ENCODE measurements at places on chromosomes 1 and 21.

DNA sequence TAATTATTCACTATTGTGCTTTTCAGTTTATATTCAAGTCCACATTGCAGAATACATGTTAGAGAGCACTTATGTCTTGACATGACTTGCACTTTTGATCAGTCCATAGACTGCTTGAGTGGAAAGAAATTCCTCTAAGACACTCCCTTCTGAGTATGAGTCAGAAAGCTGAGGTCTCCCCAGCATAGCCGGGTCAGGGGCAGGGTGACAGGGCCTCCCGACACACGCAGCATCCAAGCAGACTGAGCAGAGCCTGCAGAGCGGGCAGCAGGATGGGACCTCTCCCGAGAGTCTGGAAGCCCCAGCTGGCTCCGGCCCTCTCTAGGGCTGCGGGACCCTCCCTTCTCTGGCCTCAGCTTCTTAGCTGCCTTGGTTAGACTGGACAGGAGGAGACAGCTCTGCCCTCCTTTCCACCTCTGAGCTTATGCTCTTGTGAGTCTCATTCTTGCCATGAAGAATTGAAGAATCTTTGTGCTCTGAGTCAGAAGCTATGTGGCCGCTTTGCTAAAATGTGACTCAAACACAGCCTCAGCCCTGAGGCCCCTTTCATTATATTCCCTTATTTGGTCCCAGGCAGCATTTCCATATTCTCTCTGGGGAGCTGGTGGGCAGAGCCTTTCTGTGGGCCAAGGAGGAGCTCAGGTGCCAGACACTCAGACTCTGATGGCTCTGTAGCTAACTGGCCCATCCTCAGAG lies 11.2 kb upstream of the CAPN2 start:
- DNase-seq = no peak

- peak; percentile 27 for DNase-seq
Measured at GRCh38 chr1:154608397-154609270, 648 bp upstream of the ADAR start.

- no peak for DNase-seq
Measured at GRCh38 chr21:34886240-34887104, 162.6 kb downstream of the RUNX1 start.

DNA sequence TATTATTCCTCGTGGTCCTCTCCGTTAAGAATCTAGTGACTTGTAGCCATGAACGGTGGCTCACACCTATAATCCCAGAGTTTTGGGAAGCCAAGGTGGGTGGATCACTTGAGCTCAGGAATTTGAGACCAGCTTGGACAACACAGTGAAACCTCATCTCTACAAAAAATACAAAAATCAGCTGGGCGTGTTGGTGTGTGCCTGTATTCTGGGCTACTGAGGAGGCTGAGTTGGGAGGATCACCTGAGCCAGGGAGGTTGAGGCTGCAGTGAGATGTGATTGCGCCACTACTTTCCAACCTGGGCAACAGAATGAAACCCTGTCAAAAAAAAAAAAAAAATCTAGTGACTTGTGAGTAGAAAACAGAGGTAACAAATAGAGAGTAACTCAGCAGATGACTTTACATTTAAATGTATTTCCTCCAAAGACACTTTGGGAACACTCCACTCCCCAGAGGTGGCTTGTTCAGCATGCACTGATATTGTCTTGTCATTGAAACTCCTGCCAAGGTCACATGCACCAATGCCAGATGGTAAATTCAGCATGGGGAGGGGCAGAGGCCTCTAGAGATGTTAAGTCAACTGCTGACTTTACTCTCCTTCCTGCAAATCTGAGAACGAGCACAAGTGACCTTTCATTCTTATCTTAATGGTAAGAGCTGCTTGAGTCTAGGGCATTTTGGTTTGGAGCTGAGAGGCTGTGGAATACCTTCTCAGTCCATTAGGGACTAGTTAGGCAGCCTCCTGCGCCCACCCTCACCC lies 24.9 kb downstream of the CCDC185 start:
- DNase-seq = no peak

DNA sequence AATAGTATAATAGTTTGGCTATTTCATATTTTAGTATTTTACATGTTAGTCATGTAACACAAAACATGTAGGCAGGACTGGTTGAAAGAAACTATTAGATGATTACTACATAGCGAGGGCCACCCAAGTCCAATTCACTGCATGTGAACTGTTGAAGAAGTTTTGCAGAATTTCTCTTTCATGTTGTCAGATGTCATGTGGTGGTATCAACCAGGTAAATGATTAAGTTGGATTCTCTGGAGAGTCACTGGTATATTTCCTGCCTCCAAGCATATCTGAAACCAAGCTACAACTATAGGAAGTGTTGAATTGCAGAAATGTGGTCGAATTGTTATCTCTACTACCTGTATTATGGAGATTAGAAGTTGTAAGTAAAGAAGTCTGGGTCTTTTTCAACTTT lies 137.8 kb upstream of the DPYD start:
- no peak for DNase-seq

DNA sequence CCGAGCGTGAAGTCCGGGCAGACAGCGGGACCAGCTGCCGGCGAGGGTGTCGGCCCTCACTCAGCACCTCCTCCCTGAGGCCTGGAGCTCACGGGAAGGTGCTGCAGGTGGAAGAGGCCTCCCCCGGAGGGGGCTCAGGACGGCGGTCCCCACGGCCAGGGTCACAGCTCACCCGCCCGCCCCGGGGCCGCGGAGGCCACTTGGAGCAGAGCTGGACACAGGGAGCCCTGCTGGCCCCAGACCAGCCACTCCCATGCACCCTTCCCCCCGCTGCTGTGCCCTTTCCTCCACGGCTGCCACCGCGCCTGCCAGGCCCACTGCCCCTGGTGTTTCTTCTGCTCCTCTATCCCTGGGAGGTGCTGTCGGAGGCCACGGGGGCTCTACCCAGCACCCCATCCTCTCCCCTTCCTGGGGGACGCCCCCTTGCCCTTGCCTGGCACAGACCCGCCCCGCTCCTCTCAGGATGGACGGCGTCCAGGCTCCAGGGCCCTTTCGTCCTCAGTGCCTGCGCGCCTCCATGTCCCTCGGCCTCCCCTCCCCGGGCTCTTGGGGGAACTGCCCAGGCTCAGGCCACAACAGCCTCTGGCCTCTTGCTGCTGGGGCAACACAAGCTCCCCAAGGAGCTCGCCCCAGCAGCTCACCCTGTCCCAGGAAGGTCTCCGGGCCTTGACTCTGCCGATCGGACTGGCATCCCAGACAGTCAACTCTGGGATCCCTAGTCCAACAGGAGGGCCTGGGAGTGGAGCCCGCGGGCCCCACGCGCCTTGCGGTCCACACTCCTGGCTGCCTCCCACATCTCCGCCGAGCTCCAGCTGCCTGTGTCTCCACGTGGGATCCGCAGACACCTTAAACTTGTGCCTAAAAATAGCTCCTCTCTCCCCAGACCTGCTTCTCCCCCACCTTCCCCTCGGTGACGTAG lies 4.1 kb downstream of the TMEM240 start:
- DNase-seq = no peak

- DNase-seq = no peak
Measured at GRCh38 chr1:9520411-9520810, 18.9 kb upstream of the SLC25A33 start.

GRCh38 chr1:25361901-25362300 lies 23.8 kb downstream of the TMEM50A start:
- DNase-seq = no peak

GRCh38 chr1:13586001-13586400 lies 2.4 kb downstream of the PDPN start:
- no peak for DNase-seq

GRCh38 chr1:94646786-94647555 lies 105.4 kb upstream of the F3 start:
- DNase-seq = no peak

DNA sequence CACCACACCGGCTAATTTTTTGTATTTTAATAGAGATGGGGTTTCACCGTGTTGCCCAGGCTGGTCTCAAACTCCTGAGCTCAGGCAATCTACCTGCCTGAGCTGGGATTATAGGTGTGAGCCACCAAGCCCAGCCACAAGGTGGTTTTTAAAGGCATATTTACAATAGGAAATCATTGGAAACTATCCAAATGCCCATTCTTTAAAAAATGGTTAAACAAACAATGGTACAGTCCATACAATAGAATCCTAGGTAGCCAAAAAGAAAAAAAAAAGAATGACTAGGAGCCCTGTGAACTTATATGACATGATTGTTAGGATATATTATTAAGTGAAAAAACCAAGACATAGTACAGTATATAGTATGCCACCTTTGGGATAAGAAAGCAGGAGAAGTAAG lies 5.3 kb downstream of the ATP2B4 start:
- DNase-seq = peak; percentile 16

GRCh38 chr1:228906223-228906860 lies 171.1 kb downstream of the RHOU start:
- DNase-seq = no peak

DNA sequence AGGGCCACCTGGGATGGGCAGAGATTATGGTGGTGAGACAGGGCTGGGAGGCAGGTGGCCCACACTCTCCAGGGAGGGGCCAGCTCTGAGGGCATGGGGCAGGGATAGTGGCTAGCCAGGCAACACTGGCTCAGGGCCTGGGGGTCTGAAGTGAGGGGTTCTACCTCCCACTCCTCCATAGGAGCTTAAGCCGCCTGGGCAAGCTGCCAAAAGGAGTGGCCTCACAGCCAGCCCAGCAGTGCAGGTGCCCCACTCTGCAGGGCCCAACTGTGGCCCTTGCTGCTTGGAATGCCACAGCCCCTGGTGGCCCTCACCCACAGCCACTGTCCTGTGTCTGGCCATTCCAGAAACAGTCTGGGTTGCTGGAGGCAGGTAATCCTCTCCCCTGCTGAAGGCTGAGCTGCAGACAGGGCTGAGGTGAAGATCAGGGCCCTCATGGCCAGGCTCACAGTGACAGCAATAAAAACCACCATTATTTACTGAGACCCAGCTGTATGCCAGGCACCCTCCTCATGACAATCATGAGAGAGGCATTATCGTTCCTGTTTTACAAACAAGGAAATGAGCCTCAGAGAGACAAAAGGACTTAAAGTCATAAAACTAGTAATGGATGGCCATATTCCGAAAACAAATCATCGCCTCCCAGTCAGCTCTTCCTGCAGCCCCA lies 31.0 kb downstream of the KIF21B start:
- DNase-seq = peak; percentile 74

DNA sequence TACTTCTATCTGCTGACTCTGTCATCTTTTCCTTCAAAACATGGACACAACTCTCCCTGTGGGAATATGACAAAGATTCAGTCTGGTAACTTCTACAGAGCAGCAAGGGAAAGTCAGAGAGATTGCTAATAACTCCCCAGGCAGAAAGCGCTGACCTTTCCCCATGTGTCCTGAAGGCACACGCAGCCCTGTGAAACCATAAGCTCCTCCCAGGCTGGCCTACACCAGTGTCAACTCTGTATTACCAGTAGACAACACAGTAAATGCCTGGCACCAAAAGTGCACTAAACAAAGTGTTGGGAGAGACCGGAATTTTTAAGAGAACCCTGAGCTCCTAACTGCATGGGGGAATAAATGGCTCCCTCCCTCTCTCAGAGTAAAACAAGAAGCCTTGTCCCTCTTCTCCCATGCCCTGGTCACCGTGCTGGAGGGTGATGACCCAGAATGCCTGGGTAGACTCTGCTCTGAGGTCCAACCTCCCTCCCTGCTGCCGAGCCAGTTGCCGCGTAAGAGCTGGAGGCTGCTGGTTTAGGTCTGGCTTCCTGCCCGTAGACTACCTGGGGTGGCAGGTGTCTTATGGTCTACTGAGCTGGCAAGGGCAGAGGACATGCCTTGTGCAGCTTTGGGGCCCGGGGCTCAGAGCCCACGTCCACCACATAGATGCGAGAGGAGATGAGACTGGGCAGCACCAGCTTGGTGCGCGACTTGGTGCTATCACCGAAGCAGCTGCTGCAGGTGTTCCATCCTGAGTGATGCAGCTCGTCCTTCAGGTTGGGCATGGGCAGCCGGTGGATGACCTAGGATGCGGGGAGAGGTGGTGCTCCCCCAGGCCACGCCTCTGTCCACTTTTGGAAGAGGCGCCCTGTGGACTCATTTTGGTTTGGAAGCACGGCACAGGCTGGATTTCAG lies 3.9 kb downstream of the SELENBP1 start:
- peak; percentile 66 for DNase-seq

- DNase-seq = no peak
Measured at GRCh38 chr1:175875556-175875955, 132.2 kb upstream of the TNR start.

DNA sequence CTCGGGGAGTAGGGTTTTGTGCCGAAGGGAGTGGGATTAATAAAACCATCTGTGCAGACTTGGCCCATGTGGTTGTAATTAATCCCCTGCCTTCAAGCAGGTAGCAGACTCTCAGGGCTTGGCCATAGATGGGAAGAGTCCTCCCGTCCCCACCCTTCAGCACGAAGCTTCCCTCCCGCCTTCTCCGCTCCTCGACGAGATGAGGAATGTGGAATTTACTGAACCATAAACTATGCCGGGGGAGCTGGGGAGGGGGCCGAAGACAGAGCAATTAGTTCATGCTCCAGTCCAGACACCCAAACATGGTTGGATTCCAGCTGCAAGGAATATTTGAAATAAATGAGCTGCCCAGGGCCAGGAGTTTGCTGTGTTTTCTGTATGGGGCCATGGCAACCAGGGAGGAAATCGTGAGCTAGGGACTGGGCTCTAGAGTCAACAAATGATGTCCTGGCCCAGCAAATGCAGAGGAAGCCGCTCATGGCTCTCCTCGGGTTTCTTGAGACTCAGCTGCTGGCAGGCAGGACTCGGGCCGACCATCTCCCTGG lies 78.8 kb downstream of the SPSB1 start:
- DNase-seq = no peak

DNA sequence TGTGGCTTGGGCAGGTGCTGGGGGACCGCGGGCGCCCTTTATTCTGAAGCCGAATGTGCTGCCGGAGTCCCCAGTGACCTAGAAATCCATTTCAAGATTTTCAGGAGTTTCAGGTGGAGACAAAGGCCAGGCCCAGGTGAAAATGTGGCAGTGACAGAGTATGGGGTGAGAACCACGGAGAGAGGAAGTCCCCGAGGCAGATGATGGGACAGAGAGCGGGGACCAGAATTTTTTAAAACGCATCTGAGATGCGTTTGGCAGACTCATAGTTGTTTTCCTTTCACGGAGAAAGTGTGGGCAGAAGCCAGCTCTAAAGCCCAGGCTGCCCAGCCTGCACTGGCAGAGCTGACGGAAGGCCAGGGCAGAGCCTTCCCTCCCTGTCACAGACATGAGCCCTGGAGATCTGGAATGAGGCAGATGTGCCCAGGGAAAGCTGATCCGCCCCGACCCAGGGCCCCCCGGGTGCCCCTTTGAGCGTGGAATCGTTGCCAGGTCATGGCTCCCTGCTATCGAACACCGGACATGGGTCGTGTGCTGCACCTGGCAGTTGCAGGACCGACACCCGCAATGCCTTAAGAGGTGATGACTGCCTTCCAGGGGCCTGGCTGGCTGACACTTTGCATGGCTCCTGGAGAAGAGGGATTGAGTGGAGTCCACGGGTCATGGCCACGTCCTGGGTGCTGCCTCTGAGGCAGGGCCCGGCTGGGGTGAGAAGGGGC lies 6.5 kb upstream of the SLX9 start:
- no peak for DNase-seq
